ENCODE measurements at places on chromosomes 16 and 17.

DNA sequence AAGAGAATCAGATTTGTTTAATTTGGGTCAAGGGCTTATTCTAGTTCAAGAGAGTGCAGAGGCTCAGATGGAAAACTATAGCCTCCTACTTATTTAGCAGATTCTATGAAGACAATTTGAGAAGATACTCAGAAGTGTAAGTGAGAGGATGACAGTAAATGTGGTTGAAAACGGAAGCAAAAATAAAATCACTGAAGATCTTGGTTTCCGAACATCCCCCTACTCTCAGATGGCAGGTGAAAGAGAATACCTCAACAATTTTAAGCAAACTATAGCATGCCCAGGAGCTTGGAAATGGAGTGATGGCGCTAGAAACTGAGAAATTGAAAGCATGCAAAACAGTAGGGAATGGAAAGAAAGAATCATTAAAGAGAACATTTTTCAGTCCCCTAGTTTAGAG is 705.5 kb upstream of the CDH8 start:
- no peak for DNase-seq

- no peak for DNase-seq
Measured at GRCh38 chr17:69802045-69802740, 272.8 kb upstream of the KCNJ16 start.

DNA sequence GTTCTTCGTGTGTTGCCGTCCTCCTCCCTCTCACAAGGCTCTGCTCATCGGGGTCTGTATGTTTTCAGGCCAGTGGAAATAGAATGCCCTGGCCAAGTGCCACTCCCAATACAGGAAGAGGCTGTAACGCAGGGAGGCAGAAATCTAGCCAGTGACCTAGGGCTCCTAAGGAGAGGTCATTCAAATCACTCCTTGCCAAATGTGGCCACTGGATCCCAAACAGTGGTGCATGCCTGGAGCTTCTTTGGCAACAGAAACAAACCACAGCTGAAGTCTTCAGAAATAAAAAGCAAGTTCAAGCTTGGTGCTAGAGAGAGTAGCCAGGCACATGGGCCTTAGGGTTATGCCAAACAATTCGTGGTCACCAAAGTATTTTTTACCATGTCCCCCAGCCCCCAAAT is 66.1 kb downstream of the SMG6 start:
- DNase-seq: no peak

- no peak for DNase-seq
Measured at GRCh38 chr16:24977678-24978075, 37.5 kb downstream of the ARHGAP17 start.

DNA sequence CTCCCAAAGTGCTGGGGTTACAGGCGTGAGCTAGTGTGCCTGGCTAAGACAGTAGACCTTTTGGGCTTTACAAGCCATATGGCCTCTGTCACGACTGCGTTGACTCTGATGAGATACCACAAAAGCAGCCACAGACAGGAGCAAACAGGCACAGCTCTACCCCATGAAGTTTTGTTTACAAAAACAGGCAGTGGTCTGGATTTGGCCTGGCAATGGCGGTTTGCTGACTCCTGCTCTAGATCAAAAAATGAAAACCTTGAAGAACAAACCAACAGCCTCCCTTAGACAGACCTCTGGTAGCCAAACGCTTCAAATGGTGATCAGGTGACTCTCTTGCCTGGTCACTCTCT is 20.7 kb downstream of the SLC43A2 start:
- DNase-seq: no peak

GRCh38 chr17:79989106-79989835 is 46.4 kb downstream of the TBC1D16 start:
- DNase-seq: no peak

GRCh38 chr16:46796764-46797269 is 34.2 kb downstream of the C16orf87 start:
- no peak for DNase-seq

DNA sequence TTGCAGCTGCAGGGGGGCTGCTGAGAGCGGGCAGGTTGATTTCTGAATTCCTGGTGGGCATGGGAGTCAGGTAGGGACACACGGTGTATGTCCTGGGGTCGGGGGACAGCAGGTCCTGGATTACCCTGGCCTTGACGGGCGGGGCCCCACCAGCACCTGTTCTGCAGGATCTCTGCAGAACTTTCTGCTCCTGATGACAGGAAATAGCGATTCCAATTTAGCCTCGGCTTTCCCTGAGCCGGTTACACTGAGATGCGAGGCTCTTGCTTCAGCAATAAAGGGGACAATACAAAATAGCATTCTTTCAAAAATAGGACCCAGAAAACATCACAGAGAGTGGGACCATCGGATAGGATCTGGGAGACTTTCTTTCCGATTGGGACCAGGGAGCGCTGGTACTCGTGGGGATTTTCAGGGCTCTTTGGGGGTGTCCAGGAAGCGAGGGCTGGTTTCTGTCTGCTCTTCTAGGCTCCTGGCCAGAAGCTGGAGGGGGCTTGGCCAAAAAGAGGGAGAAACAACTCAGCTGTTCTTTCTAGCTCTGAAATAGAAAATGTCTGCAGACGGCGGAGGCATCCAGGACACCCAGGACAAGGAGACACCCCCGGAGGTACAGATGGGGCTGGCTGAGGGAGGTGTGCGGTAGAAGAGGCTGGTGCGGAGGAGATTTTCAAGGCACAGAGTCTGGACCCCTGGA is 642 bp downstream of the ZNF205 start:
- DNase-seq: peak; percentile 61

DNA sequence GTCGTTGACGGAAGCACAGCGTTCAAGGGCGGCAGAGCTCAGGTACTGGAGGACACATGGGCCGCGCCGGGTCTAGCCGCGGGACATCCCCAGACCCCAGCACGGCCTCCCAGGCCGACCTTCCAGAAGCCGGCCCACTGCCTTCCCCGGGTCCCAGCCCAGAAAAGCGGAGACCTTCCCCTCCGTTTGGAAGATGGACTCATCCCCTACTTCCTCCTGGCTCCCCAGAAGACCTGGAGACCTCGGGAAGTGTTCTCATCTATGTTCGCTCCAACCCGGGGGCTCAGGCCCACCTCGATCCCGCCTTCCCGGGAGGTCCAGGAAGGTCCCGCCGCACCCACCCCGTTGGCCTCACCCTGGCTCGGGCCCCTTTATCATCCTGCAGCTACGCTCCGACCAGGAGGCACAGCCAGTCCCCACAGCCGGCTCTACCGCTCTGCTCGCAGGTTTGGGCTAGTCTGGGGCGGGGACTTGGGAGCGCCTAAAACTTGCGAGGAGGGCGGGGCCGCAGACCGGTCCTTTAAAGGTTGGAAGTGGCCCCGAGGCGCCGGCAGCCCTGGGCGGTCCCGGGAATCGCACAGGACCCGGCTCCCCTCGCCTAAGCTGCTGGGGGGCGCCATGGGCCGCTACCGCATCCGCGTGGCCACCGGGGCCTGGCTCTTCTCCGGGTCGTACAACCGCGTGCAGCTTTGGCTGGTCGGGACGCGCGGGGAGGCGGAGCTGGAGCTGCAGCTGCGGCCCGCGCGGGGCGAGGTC is at the start of gene ALOX12:
TSS of gene ALOX12 (plus strand) at position 550 of the 756 bp plus-strand sequence. CDS start at position 619, 69 bp downstream.
- DNase-seq: peak; percentile 32

- no peak for DNase-seq
Measured at GRCh38 chr16:79721270-79721669, 120.7 kb upstream of the MAF start.

DNA sequence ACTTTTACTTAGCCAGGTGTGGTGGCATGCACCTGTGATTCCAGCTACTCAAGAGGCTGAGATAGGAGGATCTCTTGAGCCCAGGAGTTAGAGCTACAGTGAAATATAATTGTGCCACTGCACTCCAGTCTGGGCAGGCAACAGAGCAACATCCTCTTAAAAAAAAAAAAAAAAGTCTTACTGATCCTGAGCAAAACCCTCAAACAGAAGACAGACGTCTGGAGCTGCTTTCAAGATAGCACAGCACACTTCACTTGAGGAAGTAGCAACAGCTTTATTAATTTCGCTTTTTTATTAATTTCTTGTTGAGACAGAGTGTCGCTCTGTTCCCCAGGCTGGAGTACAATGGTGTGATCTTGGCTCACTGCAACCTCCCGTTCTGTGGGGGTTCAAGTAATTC is 10.2 kb upstream of the GGA2 start:
- no peak for DNase-seq

DNA sequence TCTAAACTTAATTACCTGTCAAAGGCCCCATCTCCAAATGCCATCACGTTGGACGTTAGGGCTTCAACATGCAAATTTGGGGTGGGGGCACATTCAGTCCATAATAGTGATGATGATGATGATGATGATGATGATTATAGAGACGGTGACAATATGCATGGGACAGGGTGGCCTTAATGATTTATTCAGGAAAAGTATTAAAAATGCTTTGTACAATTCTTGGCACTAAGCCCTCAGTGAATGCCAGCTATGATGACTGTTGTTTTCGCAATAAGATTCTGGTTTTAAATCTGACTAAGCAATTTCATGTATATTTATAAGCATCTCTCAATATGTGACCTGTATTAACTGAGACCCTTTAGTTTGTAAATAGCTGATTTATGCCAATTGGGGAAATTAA is 106.3 kb downstream of the C16orf95 start:
- no peak for DNase-seq

Data from cardiac muscle cell (in vitro differentiated cells and primary cell).